H9 (cell line): ENCODE measurements at places on chromosomes 12 and 14. TPM values are rescaled to one million over a fixed set of nuclear protein-coding genes. Genes with fewer than 3 reads are reported as not detected.

The TAS2R42 gene
- not detected in 2 replicates for total RNA-seq

The VRTN gene
- 104 and 105 TPM in 2 replicates for total RNA-seq

The RDH12 gene
- total RNA-seq: 0.70 and 0.74 TPM in 2 replicates

The SAMD15 gene
- total RNA-seq: 1.1 and 2.7 TPM in 2 replicates

The PRIMA1 gene
- 1.7 and 2.3 TPM in 2 replicates for total RNA-seq

The SGPP1 gene
- 5.5 and 5.8 TPM in 2 replicates for total RNA-seq
